ENCODE measurements at places on chromosomes 1 and 21.

GRCh38 chr1:91844862-91845528 is 41.0 kb downstream of the TGFBR3 start:
- DNase-seq = no peak

DNA sequence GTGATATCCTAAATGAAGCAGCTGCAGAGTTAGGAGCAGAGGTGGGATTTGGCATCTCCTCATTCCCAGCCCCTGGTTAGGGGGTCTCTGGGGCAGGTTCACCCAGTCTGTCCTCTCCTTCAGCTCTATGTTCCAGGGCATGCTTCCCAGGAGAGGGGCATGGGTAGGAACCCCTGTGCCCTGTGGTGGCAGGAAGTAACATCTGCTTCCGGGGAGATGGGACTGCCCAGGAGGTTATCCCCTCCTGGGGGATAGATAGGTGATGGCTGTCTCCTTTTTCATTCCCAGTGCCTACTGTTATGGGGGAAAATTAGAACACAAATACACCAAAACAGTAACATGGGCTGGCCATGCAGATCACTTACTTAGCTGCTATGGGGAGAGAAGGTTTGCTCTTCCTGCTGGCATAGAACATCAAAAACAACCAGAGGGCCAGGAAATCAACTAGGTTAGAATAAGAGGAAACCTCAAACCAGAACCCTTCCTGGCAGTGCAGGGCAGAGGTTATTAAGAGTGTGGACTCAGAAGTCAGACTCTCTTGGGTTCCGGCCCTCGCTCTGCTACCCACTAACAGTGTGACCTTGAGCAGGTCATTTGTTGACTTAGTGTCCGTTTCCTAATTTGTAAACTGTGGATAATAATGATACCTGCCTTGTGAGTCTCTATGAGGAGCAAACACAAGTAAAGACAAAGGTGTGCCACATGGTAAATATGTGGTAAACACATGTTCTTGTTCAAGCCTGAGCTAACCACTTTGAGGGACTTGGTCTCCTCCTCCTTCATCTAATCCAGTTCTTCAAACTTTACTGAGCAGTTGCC is 157.8 kb upstream of the JUN start:
- no peak for DNase-seq

GRCh38 chr1:227828786-227829185 is 13.3 kb downstream of the PRSS38 start:
- no peak for DNase-seq

GRCh38 chr1:22971611-22972405 is 858 bp downstream of the LACTBL1 start:
- no peak for DNase-seq

GRCh38 chr1:234942012-234942332 is 186.7 kb downstream of the TOMM20 start:
- no peak for DNase-seq

- peak; percentile 27 for DNase-seq
These were observed 2.1 kb downstream of the PADI1 start for GRCh38 chr1:17207046-17207445.

GRCh38 chr1:8073112-8073855 is 47.2 kb upstream of the ERRFI1 start:
- no peak for DNase-seq

DNA sequence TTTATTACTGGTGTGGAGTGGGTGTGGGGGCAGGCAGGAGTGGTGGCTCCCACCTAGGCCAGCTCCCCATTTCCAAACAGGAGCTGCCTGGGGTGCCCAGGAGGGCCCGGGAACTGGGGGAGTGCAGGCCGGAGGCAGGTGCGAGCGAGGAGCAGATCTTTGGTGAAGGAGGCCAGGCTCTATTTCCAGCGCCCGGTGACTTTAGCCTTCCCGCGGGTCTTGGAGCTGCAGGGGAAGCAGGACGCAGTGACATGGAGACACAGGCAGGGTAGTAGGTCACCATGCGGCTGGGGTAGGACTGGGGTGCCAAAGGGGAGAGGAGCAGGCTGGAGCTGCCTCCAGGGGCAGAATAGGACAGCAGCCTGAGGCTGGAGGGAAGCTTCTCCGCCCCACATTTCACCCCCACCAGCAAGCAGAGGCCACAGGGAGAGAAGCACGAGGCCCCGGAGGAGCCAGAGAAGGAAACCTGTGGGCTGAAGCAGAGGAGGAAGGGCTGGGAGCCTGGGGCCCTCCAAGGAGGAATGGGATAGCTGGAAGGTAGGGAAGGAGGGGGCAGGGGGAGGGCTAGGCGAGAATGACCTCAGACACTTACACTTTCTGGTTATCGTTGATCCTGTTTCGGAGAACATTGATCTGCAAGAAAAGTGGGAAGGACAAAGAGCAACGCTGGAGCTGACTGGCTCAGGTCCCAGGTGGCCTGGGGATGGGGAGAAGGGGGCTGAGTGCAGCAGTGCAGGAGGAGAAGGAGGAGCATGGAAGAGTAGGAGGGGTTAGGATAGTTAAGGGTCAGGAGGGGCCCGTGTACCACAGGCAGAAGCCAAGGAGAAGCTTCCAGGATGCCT is 18.2 kb downstream of the TNNT2 start:
- DNase-seq = peak; percentile 25

- no peak for DNase-seq
These were observed 29.6 kb upstream of the PCBP3 start for GRCh38 chr21:45613881-45614280.

DNA sequence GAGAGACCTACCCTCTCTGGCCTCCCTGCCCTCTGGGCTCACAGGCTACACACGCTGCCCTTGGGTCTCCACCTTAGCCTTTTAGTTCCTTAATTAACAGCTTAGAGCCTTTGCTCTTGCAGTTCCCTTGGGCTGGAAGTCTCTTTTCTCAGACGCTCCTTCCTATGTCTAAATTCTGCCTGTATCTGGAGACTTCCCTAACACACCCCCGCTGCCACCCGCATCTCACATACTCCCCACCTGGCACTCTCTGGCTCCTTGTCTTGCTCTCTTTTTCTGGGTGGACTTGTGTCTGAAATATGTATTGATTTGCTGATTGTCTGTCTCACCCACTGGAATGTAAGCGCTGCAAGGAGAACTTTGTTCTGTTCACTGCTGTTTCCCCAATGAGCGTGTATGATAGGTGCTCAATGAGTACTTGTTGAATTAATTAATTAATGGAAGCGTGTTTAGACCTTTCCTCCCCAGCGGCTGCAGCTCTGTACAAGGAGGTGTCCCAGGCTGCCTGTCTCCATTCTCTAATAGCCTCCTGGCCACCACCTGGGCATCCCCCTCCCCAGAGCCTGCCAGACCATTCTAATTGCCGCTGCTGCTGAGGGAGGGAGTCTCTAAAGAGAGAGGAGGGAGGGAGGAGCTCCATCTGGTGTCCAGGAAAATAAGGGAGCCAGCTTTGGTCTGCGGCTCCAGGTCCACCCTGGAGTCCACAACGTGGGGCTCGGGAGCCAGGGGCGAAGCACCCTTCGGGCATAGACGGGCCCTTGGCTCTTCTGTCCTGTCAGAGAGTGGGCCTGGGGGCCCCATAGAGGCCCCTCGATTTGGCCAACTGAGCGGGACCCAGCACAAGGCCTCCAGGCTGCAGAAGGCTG is 95.4 kb downstream of the RNF220 start:
- no peak for DNase-seq

- DNase-seq = no peak
These were observed 29.6 kb upstream of the PLA2G4A start for GRCh38 chr1:186798960-186799688.

GRCh38 chr1:17276568-17276967 is 27.7 kb downstream of the PADI3 start:
- DNase-seq = peak; percentile 32

GRCh38 chr1:192518700-192519099 is 56.9 kb upstream of the RGS1 start:
- no peak for DNase-seq

- DNase-seq = no peak
These were observed 346.8 kb upstream of the ADGRL2 start for GRCh38 chr1:81453971-81454370.

DNA sequence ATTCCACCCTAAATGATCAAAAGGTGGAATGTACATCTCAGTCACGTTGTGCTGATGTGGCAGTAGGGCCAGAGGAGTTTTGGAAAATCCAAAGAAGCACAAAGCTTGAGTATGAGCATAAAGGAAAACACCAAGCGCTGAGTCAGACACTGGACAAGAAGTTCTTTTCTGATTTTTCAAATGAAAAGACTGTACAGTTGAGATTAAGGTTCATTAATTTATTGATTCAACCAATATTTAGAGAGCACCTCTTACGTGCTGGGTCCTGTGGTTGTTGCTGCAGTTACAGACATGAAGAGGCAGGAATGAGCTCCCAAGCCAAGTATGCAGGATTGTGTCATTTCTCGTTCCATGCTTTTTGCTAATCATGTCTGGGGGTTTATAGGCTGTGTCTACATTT is 28.9 kb upstream of the APP start:
- no peak for DNase-seq

DNA sequence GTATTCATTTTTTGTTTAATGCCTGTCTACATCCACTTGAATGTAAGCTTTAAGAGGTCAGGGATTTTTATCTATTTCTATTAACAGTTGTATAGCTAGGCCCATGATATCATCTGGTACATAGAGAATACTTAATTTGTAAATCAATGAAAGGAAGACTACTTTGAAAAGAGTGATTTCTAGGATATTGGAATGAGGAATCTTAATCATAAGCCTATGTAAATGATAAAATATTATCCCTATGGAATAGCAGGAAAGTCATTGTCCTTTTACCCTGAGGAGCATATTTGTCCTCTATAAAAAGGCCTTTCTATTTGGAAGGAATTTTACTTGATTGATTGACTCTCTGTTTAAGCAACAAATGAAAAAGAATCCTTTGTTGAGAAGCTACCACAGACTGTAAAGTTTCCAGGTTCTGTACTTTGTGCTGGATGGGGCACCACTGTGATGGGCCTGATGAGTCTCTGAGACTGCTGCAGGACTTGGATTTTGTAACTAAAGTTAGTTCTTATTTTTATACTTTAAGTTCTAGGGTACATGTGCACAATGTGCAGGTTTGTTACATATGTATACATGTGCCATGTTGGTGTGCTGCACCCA is 53.8 kb downstream of the MAST2 start:
- DNase-seq = no peak

DNA sequence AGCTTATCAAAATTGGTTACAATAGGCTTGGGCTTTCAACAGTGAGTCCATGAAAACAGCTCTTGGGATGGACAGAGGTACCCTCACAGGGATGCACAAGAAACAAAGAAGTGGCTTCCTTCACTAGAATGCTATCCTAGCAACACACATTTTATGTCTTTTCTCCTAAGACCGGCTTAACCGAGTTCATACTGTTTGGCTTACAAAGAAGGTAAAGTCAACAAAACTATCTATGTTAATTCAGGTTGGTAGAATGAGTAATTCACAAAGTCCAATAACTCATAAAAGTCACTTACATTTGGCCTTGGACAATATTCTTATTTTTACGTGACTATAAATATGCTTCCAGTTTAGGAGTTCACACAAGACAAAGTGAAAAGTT is 9.0 kb downstream of the ERG start:
- DNase-seq = no peak

- no peak for DNase-seq
These were observed 15.4 kb downstream of the TRAF5 start for GRCh38 chr1:211341999-211342398.

- DNase-seq = peak; percentile 52
These were observed 29.7 kb downstream of the SCCPDH start for GRCh38 chr1:246753670-246754535.

GRCh38 chr1:182374101-182374834 is 17.3 kb downstream of the GLUL start:
- DNase-seq = no peak

DNA sequence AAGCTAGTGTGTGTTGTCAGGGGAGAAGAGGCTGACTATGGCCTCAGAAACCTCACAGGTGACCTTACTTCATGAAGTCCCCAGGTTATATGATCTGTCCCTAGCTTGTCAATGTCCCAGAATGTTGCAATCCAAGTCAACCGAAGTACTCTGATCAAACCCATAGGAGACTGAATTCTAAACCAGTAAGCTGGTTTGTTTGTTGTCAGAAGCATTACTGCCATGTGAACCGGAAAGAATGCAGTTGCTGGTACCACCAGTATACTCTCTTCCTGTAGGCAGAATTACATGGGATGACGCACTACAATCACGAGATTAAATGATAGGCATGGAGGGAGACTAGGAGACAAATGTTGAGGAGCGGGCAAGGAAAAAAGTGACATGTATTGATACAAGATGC is 26.1 kb upstream of the MAN1A2 start:
- DNase-seq = no peak

DNA sequence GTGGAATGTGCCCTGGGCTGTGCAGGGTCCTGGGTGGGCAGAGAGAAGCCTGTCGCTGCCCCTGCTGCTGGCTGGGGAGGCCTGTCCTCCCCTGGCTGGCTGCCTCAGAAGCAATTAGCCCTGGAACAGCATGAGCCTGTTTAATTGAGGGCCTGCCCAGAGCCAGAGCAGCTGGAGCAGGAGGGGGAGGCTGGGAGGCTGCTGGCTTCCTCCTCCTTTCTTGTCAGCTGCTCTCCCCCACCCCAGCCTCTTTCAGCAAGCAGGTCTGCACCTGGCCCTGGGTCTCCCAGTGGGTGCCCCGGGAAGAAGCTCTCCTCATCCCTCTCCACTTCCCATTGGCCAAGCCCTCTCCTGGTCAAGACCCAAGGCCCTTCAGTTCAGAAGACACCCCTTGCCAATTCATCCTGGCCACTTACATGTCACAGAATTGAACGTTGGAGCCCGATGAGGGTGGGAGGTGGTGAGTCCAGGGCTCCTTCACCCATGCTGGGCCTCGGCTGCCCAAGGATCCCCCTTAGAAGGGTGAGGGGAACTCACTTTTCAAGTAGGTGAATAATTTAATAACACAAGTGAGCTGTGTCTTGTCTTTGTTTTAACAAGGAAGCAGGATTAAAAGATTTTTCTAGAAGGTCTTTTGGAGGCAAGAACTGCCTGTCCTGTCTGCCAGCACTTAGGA is 13.2 kb downstream of the AMPD2 start:
- DNase-seq = peak; percentile 77

DNA sequence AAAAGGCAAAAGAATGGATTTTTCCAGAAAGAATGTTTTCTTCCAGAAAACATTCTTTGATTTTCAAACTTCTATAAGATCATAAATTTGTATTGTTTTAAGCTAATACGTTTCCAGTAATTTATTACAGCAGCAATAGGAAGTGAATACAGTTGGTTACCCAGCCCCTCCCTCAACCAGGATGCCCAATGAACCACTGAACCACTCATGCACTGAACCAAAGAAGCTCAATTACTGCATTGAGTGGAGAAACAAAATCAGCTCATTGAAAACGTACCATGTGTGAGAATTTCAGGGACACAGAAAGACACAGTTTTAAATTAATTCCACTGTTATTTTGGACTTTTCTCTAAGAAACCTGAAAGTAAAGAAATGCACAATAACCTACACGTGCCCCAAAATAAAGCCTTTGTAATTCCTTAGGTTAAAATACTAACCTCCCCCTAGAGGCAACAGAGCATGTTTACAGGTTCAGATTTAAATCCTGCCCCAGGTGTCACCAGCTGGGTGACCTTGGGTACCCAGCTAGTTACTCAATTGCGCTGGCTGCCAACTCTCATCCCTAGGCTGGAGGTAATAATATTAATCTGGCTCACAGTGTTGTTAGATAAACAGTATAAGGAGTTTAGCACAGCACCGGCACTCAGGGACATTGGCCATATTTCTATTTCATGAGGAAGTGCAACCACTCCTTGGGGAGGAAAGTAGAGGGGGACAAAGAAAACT is 111.7 kb downstream of the NMNAT2 start:
- no peak for DNase-seq

Data from left hindlimb (tissue), 1 donor.